ENCODE measurements at places on chromosomes 13 and 19.

DNA sequence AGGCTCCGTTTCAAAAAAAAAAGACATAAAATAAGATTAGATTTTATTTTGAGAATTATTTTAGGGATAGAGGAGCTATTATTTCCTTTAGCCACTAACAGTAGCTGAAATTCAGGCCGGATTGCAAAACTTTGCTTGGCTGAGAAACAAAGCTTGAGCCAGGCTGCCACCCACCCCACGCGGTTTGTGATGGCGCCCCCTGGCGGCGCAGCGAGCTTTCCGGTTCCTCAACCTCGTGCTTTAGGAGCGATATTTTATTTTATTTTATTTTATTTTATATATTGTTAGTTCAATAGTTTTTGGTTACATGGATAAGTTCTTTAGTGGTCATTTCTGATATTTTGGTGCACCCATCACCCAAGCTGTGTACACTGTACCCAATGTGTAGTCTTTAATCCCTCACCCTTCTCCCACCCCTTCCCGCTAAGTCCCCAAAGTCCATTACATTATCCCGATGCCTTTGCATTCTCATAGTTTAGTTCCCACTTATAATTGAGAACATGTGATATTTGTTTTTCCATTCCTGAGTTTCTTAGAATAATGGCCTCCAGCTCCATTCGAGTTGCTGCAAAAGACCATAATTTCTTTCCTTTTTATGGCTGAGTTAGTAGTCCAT, 19.8 kb upstream of the CEACAM4 start:
- DNase-seq = no peak

GRCh38 chr19:42400404-42400803, 10.3 kb upstream of the CNFN start:
- DNase-seq = no peak

DNA sequence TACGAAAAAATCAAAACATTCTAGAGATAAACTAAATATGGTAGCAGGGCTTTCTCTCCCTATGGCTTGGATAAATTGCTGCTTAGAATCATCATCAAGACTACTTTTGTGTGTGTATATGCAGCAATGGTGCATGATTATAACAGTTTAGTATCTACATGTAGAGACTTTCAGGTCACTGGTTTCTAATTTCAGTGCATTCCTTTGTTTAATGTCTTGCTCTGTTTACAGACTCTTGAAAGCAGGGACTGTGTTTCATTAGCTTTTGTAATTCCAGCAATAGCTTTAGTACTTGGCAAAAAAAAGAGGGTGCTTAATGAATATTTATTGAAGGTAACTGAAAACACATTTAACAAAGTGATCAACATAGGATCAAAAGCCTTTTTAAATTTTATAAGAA, 420.7 kb downstream of the PCDH9 start:
- DNase-seq = no peak

DNA sequence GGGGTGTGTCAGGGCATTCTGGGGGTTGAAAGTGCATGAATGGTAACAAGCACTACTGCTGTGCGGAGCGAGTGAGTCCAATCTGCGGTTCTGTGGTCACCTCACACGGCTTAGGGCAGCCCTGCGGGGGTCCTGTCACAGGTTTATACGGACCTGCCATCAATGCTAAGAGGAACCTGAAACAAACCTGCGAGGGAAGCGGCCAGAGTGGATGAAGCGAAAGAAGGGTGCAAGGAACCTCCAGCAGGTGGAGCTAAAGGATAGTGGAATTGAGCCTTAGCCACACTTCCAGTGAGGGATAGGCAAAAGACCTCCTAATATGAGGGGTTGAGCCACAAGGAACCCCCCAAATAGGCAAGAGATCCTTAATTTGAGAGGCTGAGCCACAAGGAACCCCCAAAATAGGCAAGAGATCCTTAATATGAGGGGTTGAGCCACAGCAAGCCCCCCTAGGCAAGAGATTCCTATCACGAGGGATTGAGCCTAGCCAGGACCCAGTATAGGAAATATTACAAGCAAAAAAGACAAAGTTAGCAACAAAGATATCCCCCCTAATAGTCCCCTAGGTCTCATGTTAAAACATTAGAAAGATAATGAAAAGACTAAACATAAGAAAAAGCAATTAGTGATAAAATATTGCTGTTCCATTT, 6.3 kb upstream of the ZNF69 start:
- peak; percentile 27 for DNase-seq

DNA sequence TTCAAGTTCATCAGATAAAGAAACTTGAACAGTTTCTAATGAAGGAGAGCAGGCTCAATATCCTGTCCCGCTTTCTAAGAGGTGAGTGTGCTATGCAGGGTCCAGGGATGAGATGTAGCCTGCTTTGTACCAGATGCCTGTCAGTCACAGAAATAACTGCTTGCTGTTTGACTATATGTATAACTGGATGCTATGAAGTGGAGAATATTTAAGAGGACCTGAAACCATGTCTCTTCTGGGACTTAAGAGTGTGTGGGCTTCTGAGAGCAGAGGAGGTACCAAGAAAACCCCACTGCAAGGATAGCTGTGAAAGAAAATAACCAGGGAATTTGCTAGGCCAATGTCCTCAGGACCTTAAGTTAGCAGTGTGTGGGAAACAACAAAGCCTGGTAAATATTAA, 246.3 kb upstream of the RFC3 start:
- no peak for DNase-seq

GRCh38 chr13:108326309-108326708, 56.8 kb downstream of the TNFSF13B start:
- no peak for DNase-seq

DNA sequence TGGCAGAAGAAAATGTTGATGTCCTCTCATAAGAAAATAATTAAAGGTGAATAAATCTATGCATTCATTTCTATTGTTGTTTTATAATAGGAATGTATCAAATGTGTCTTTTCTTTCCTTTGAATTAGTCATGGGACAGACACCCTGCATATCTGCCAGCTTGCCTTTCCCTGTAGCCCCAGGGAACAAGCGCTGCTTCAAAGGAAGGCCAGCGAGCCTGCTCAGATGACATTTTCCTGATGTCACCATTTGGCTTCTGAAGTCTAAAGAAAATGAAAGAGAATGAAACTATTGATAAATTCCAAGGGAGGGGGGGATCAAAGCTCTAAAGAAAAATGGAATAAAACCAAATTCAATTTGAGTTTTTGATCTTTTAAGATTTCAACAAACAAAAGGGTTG, 574.8 kb downstream of the IRS2 start:
- DNase-seq = peak; percentile 22

GRCh38 chr13:110347535-110348308, 40.6 kb downstream of the COL4A2 start:
- no peak for DNase-seq

DNA sequence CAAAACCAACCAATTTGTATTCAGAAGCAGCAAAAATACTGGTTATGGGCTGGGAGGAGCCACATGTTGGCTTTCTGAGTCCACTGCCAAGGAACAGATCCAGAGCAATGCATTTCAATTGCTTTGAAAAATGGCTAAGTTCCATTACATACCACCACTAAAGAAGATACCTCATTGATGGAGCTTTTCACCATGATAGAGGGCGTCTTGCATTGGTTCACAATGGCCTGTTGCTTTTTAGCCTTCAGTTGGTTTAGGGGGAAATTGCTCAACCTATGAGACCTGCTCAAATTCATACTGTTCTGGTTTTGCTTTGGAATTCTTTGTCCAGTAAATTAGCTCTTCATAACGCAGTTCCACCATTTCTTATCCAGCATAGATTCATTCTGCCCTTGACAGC, 21.2 kb upstream of the CPB2 start:
- DNase-seq = no peak

DNA sequence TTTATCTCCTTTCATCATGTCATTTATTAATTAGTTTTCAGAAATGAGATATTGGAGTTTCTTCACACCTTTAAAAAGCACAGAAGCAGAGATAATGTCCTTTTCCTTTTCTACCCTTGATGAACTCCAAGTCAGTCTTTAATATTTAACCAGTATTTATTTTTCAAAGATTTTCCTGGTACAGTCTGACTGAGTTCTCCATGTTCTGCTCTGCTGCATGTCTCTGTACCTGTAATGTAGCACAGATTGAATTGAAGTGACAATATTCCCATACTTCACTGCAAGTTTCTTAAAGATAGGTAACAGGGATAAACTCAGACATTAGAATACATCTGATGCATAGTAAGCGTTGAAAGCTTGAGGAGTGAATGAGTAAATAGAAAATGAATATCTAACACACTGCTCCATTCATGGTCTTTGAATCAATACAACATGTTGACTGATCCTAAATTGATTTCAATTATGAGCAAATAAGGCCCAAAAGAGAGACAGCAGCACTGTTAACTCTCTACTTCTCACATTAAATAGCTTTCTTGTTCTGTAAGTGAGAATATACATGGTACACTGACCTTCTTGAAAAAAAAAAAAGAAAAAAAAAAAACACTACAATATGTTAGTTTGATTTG, 1323.6 kb upstream of the PRR20A start:
- DNase-seq = no peak

- peak; percentile 62 for DNase-seq
Observed at GRCh38 chr13:54637366-54637765, 1608.8 kb downstream of the OLFM4 start.

- DNase-seq = no peak
Observed at GRCh38 chr19:54790711-54791110, 12.7 kb upstream of the KIR2DL4 start.

DNA sequence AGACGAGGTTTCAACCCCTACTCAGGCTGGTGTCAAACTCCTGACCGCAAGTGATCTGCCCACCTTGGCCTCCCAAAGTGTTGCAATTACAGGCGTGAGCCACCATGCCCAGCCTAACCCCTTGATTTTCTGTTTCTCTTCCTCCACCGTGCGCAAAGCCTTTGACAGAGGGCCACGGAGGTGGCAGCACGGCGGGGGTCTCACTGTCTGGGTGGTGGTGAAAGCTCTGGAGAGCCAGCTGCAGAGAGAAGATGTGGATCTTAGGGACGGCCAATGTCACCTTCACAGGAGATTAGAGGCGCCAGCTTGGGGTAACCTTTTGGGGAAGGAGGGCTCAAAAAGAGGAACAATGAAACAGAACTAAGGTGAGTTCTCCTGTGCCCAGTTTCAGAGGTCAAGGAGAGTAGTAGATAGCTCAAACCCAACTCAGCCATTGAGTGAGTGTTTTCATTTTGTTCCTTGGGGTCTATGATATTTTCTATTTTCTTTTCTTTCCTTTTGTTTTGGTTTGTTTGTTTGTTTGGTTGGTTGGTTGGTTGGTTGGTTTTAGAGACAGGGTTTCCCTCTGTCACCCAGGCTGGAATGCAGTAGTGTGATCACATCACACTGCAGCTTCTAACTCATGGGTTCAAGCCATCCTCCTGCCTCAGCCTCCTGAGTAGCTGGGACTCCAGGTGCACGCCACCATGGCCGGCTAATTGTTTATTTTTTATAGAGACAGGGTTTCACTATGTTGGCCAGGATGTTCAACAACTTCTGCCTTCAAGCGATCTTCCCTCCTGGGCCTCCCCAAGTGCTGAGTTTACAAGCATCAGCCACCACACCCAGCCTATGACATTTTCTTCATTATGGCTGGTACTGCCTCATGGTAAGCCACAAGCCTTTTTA, 37.7 kb downstream of the GPR42 start:
- DNase-seq = no peak

DNA sequence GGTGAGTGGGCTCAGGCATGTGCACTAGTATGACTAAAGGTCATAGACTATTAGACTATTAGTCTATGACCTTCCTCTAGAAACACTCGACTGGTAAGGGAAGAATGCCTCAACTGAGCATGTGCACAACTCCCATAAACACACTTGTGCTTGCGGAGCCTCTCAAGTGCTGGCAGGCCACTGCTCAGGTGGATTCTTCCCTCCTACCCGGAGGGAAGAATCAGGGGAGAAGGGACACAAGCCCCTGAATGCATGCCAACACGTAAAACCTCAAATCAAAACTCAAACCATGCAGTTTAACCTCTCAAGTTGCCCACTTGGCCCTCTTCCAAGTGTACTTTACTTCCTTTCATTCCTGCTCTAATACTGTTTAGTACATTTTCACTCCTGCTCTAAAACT, 287.6 kb upstream of the SGCG start:
- no peak for DNase-seq

DNA sequence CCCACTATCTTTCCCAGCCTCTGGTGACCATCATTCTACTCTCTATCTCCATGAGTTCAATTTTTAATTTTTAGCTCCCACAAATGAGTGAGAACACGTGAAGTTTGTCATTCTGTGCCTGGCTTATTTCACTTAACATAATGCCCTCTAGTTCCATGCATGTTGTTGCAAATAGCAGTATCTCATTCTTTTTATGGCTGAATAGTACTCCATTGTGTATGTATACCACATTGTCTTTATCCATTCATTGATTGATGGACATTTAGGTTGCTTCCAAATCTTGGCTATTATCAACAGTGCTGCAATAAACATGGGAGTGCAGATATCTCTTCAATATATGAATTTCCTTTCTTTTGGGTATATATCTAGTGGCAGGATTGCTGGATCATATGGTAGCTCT, 22.9 kb upstream of the ZFP82 start:
- DNase-seq = no peak

- DNase-seq = no peak
Observed at GRCh38 chr13:93951951-93952350, 527.5 kb downstream of the DCT start.

DNA sequence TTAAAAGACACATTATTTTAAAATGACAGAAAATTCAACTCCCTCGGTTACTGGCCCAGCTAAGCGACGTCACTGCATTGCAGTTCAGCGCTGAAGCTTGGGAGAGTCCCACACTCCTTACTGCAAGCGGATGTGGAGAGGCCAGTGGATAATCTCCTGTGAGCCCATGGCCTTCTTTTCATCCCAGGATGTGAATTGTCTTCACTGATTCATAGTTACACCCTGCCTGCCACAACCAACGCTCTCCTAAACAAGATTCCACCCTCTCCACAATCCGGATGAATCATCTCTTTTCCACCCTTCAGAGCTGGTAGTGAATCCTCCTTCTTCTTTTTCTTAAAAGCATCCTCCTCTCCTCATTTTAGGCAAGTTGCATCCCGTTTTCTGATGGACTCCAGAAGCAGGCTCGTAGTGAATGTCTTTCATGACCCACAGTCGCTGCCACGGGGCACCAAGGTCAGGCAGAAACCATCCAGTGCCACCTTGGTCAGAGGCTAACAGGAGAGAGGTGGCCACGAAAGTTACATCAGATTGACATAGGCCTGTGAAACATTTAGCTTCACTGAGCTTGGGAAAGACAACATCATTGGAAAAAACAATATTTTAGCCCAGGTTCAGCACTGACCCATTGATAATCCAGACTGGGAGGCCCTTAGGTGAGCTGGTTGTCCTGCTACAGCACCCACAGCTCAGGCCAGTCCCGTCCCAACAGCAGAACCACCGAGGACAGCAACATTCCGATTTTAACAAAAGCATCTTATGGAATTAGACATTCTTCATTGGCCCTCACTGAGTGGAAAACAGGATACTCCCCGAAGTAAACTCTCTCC, 2.0 kb downstream of the GJB2 start:
- no peak for DNase-seq

GRCh38 chr13:97344265-97345175, 89.4 kb upstream of the RAP2A start:
- peak; percentile 44 for DNase-seq

- no peak for DNase-seq
Observed at GRCh38 chr13:32911506-32911905, 104.7 kb upstream of the KL start.
